ENCODE measurements at places on chromosomes 1 and 21.

GRCh38 chr1:93816970-93817678 lies 61.9 kb downstream of the DNTTIP2 start:
- peak; percentile 73 for DNase-seq

DNA sequence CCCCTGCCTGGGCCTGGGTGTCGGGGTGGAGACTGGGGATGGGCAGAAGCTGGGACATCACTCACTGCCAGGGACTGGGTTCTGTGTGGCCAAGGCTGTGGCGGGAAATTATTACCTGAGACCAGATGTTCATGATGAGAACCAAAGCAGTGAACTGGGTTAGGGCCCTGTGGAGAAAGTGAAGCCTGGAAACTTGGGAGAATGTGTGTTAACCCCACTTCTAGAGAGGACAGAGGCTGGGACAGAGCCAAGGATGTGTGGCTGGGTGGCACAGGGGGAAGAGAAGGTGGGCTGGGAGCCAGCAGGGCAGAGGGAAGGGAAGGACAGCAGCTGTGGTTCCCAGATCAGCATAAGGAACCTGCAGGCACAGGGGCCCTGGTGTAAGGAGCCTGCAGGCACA lies 31.3 kb downstream of the CNIH3 start:
- DNase-seq = no peak

- no peak for DNase-seq
Measured at GRCh38 chr1:20108366-20109123, 10.8 kb downstream of the PLA2G2D start.

DNA sequence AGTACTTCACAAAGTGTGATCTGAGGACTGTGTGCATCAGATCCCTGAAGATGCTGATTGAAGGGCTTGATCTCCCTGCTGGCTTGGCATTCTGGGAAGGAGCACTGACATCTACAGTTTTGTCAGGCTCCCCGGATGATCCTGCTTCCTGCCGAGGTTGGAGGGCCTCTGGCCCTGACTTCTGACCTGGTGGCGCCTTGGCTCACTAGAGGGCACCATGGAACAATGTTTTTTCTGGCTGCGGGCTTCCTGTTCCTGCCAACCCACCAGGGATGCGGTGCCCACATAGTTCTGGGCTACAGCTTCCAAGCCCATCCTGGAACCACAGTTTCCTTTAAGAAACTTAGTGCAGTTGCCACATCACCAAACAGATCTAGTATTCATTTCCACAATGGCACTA lies 38.8 kb upstream of the RASAL2 start:
- no peak for DNase-seq

DNA sequence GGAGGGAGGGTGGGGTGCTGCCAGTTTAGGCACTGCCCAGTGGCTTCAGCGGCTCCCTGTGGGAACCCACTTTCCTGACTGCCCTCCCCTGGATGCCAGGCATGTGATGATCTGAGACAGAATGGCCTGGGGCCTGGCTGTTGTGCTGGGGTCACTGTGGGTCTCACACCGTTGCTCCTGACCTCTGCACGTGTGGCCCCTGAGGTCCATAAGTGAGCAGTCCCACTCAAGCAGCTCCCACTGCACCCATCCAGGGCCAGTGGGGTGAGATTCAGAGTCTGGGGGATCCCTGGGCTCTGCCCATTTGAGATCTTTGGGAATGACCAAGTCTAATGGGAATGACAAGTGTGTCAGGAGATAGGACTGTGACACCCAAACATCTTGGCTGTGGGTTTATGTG lies 18.0 kb downstream of the PODN start:
- DNase-seq = peak; percentile 56

GRCh38 chr1:96968983-96969382 lies 247.4 kb downstream of the PTBP2 start:
- DNase-seq = no peak

DNA sequence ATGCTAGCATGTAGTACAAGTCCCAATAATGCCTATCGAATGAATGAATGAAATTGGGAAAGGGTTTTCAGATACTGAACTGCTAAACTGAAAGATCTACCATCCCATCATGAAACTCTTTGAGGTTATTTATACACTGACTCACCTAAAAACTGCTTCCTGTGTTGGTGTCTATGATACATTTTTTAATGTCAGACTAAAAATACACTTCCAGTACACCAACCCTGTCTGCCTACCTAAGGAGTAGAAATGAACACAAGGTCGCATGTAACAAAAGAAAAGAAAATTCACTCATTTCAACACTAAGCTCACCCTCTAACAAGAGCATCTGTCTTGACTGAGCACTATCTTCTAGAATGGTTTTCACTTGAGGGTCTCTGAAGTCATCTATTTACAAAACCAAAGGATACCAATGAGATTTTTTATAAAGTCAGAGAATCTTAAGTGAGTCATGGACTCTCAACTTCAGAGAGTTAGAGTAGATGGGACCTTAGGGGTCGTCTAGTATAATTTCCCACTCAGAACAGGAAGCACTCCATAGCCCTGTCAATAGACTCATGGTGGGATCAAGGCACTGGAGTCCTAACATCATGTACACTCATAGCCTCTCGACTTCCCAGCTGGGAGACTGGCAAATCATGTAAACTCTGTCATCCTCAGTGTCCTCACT lies 53.4 kb downstream of the WLS start:
- no peak for DNase-seq

- peak; percentile 91 for DNase-seq
Measured at GRCh38 chr1:240611619-240612480, at the start of gene GREM2. Gene GREM2, minus strand, starts transcription at chr1:240612155. Its CDS starts 118,680 bp downstream, at chr1:240493475.
